Stimulated activated CD8-positive, alpha-beta memory T cell treated with anti-CD3 and anti-CD28 coated beads, Interleukin-7, amount 100 ng/mL, for 48 hours (primary cell): ENCODE measurements at places on chromosomes 1 and 21.

DNA sequence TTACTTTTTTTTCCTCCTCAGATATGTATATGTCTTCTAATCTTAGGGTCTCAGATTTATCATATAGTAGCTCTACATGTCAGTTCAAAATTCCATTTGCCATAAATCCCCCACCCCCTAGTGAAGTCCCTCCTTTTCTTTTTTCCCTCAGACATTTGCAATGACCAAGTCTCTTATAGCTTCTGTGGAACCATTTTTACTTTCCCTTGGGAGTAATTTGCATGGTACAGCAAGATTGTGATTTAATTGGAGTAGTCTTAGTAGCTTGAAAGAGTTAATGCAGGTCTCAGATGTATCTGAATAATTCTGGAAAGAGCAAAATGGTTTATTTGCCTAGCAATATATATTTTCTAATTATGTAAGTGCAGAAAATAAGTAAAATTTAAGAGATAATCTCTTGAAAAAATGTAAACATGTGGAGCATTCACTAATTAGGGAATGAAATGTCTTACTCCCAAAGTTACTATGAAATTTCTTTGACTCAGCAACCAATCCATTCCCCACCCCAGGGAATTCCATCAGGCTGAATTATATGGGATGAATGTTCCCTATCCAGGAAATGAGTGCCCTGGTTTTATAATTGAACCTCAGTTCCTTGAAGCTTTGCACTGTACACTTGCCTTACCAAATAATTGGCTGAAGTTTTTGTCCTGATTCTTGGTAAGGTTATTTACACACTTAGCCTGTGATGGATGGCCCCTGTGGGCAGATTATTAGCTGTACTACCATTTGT, 267.0 kb downstream of the DNM3 start:
- DNase-seq = no peak

- no peak for DNase-seq
These were observed 346.2 kb downstream of the SMYD3 start for GRCh38 chr1:246160905-246161304.

- DNase-seq = no peak
These were observed 17.7 kb upstream of the FRRS1 start for GRCh38 chr1:99784143-99784542.

- DNase-seq = no peak
These were observed 35.9 kb downstream of the VPS26C start for GRCh38 chr21:37231249-37231645.

- no peak for DNase-seq
These were observed 53.5 kb upstream of the TIAM1 start for GRCh38 chr21:31397515-31397926.

GRCh38 chr21:31913182-31913608, 40.4 kb downstream of the HUNK start:
- no peak for DNase-seq

DNA sequence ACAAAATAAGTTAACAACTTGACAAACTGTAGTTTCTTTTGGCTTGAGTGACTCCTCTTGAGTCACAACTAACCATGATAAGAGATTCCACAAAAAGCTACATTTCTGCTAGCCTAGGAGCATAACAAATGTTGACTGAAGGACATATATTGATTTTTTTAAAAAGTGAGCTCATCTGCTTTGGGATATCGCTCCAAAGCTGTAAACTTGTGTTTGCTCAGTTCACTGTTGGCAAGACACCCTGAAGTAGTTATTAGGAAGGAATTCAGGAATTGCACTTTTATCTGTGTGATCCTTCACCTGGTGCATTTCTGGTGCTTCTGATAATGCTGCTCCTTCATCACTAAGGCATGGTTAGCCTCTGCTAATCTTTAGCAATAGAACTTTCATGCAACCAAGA, 23.7 kb downstream of the RWDD3 start:
- DNase-seq = no peak

- DNase-seq = no peak
These were observed 1.7 kb downstream of the WASF2 start for GRCh38 chr1:27487966-27488884.

DNA sequence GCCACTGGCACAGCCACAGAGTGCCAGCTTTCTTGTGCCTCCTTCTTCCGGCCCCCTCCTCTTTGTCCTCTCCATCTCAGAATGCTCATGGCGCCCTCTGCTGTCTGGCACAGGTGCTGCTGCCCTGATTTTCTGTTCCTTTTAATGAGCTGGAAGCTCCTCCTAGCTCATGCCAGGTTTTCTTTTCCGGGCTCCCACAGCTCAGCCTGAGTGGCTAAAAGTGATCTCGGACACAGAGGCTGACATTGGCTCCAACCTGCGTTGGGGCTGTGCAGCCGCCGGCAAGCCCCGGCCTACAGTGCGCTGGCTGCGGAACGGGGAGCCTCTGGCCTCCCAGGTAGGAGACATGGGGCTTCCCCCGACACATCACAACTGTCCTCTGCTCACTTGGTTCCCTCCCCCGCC, 18.7 kb downstream of the CNTN2 start:
- DNase-seq = peak; percentile 44

- no peak for DNase-seq
These were observed 395.5 kb downstream of the RPS6KC1 start for GRCh38 chr1:213446496-213446895.

DNA sequence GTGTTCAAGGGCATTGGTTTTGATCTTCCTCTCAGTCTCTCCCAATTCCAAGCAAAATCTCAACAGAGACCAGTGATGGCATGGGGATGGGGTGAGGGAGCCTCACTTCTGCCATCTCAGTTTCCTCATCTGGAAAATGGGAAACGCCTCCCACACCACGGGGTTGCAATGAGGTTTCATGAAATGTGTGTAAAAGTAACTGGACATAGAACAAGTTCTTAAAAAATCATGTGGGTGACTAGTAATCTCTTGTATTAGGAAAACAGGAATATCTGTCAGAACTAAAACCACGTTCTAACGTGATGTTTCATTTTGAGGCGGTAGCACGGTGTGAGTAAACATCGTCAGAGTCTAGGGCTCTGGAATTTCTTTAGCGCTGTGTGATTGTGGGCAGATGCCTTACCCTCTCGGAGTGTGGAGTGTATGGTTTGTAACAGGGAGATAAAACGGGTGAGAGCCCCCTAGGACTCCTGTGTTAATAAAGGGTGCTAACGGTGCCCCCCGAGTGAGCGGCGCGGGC, 55.5 kb upstream of the DNAJC6 start:
- no peak for DNase-seq

GRCh38 chr1:232897949-232898465, 52.4 kb upstream of the NTPCR start:
- DNase-seq = no peak

GRCh38 chr1:175354080-175354479, 161.5 kb upstream of the KIAA0040 start:
- no peak for DNase-seq

DNA sequence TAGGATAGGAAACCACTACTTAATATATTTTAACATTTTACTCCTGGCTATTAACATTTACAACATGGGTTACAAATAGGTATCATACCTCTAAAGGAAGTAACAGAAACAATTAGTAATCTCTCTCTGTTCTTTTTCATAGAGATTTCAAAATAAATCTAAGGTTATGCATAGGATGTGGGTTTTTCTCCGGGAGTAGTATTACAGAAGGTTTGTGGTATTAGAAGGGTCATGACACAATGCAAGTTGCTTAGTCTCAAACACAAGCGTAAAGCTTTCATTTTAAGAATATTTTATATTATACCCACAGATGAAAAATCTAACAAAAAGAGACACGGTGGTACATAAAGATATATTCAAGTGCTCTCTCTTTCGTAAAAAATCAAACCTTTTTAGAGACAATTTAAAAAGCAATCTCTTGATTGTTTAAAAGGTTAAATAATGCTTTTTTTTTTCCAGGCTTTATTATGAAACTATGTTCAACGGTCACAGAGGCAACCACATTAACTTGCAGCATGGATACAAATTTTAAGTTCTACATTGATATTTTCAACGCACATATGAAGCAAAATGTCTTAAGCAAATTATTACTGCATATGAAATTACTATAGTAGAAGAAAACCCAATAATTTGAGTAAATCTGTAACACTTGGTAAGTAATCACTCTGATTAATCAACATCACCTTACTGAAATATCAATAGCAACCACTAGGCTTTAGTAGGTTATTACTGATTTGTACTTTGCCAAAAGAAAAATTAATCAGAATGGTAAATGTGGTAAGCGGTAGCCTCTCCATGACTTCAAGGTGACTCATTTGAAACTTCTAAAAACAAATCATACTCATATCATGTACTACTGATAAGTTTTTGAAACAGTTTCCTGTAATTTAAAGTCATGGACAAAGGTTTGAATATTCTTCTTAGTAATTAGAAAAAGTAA, 97.4 kb upstream of the GFI1 start:
- DNase-seq = no peak

GRCh38 chr1:85214654-85215053, 13.8 kb upstream of the SYDE2 start:
- no peak for DNase-seq

DNA sequence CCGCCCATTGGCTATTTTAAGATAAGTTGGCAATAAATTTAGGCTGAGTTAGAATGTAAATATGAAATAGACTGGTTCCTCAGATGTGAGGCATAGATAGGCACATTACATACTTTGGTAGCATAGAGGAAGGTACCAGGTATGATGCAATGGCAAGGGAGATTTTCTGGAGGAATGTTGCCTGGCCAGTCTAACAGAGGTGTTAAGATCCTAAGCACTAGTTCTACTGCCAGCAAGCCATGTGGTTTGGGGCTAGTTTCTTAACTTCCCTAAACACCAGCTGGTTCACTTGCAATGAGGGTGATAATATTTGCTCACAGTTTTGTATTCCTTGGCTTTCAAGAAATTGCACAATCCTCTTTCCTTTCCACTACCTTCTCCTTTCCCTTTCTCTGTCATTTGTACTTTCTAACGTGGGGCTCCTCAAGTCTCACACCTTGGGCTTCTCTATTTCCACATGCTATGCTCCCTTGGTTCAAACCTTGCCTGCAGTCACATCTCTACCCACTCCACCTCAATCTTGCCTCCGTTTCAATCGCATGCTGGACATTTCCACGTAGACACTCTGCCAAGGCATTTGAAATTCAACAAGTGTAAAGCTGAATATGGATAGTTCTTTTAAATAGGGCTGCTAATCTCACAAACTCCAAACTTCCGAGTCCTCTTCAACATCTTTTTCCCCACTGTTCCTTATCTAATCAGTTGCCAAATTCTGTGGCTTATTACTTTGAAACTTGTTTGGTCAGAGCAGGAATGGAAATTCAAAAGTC, 4.7 kb upstream of the CD55 start:
- DNase-seq = no peak

DNA sequence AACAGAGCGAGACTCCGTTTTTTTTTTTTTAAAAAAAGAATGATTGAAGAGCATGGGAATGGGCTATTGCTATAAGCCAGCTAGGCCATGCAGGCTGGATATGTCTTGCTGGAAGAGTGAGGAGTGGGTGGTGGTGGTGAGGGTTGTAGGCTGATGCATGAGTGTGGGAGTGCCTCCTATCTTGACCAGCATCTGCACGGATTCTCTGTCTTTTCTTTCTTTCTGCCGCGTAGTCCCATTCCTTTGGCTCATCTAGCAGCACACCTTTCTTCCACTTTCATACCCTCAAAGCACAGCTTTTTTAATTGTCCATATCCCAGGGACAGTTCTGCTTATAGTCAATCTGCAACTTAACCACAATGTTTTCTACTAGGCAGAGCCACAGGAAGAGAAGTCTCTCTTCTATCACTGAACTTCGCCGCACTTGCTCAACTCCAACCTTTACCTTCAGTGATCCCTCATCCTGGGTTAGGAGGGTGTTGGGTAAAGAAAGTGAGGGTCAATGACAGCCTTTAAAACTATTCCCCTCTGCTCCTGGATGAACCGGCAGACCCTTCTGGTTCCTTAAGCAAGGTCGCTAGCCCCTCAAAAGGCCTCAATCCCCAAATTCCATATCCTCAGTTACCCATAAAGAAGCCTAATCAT, 15.2 kb downstream of the ADCY10 start:
- no peak for DNase-seq

DNA sequence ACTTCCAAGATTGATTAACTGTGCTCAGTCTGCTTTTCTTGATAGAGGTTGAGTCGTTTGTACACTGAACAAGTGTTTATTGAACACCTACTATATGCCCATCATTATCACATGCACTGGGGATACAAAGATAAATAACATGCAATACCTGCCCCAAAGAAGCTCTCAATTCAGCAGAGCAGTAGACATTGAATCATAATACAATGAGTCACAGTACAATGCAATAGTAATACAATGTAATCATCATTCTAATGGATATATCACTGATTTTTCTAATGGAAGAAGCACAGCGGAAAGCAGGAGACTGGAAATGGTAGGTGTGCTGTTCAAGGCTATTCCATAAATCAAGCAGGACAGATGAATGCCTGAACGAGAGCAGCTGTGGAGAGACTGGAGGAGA, 3.7 kb upstream of the SEC16B start:
- DNase-seq = no peak

GRCh38 chr1:221809091-221810029, 67.5 kb upstream of the DUSP10 start:
- DNase-seq = no peak

DNA sequence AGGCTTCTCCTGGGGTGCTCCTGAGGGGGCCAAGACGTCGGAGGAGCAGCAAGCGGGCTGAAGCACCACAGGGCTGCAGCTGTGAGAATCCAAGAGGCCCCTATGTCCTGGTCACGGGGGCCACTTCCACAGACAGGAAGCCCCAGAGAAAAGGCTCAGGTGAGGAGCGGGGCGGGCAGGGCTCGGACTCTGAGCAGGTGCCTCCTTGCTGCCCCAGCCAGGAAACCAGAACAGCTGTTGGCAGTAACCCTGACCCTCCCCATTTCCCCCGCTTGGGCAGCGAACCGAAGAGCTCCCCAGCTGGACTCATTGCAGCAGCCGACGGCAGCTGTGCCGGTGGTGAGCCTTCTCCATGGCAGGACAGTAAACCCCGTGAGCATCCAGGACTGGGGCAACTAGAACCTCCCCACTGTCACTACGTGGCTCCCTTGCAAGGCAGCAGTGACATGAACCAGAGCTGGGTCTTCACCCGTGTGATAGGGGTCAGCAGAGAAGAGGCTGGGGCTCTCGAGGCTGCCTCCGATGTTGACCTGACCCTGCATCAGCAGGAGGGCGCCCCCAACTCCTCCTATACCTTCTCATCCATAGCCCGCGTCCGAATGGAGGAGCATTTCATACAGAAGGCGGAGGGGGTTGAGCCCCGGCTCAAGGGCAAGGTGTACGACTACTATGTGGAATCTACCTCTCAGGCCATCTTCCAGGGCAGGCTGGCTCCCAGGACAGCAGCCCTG, 625 bp downstream of the KLHDC7A start:
- DNase-seq = no peak

DNA sequence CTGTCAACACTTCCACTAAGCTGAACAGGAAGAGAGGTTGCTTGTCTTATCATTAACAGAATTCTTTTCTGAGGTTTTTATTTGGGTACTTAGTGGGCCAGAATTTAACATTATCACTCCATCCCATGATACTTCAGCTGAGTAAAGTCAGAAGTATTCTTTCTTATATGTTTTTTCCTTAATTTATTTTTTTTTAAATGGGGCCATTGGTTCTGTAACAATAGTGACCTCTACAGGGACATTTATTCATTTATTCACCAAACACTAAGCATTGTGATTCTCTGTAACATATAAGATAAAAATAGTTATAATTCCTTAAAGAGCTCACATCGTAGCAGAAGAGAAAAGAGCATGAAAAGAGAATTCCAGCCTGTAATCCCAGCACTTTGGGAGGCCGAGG, 9.8 kb downstream of the GREM2 start:
- no peak for DNase-seq
